ENCODE measurements at places on chromosomes 3 and 15.

GRCh38 chr3:48535578-48535977 is 21.0 kb downstream of the PFKFB4 start:
- DNase-seq, result no peak

DNA sequence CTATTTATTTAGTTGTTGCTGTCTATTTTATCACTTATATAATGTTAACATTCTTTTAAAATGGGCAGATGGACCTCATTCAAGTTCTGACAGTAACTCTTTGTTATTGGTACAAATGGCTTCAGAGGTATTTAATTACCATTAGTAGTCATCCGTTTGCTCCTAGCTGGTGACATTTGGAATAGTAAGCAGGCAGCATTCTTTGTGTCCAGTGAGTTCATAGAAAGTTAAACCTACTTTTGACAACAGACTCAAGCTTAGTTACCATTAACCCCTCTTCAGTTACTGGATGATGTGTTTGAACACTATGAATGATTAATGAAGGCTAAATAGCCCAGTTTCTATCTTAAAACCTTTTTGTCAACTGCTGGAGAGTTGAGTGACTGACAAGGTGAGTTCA is 500.7 kb upstream of the ATP11B start:
- no peak for DNase-seq

DNA sequence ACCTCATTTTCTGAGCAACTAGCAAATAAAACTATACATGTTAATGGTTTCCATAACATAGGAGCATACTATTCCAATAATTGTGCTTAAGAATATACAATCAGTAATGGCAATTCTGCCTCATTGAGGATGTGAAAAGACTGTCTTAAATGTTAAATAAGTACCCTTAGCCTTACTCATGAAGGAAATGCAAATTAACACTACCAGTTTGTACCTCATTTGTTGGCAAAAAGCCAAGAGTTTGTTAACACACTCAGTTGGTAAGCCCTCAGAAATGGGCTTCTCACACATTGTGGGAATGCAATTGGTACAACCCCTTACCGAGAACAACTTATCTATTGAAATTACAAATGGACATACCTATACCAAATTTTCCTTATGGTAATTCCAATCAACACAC is 9.2 kb upstream of the STT3B start:
- DNase-seq, result no peak

GRCh38 chr3:45712434-45713110 is 23.4 kb downstream of the SACM1L start:
- no peak for DNase-seq

DNA sequence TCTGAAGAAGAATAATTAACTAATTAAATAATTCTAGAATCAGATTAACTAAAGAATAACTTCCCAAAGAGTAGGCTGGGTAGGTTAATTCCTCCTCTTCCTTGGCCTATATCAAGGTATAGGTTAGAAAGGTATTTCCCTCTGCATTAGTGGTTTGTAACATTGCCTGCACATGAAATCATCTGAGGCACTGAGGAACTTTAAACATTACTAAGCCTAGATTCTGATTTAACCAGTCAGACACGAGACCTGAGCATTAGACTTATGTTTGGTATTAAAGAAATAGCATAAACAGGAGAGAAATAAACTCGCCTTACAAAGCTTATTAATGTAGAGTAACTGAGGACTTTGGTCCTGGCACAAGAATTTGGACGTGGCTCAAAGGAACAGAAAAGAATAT is 84.2 kb downstream of the FGF7 start:
- DNase-seq, result no peak

- DNase-seq, result no peak
Measured at GRCh38 chr3:27978440-27978839, 256.3 kb upstream of the EOMES start.

GRCh38 chr3:148074946-148075345 is 622.8 kb upstream of the AGTR1 start:
- no peak for DNase-seq

DNA sequence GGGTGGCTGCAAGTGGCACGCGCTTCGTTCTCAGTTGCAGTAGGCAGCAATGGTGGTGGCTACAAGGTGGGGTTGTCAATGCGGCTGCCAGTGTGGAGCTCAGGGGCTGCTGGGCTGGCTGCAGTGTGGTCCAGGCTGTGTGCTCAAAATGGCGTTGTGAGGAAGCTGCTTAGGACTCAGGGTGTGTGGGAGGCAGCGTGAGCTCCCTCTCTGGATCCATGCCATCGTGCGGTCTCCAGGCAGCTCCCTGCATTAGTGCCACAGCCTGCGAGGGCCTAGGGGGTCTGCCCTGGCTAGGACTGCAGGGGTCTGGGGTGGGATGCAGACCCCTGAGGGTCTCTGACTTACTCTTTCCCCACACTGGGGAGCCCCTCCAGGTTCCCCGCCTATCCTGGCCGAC is 397.2 kb downstream of the OCA2 start:
- DNase-seq, result no peak

DNA sequence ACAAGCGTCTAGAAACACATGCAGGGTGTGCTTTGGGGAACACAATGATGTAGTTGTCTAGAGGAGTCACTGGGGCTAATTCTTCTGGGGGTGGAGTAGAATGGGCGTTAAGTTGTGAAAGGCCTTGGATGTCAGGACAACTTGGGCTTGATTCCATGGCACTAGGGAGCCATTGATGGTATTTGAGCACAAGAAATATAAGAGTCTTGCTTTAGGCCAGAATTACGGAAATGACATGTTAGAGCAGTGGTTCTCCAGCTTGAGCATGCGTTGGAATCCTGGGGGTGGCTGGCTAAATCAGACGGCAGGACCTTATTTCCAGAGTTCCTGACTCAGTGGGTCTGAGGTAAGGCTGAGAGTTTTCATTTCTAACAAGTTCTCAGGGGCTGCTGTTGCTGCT is 29.2 kb upstream of the SMAD6 start:
- no peak for DNase-seq

- no peak for DNase-seq
Measured at GRCh38 chr3:99324636-99325203, 313.7 kb upstream of the COL8A1 start.

- DNase-seq, result no peak
Measured at GRCh38 chr15:80404057-80404760, at the start of gene ARNT2. TSS of gene ARNT2 (plus strand) at chr15:80404382. CDS start at chr15:80404516, 134 bp downstream.

GRCh38 chr3:108546247-108546646 is 35.9 kb upstream of the MYH15 start:
- DNase-seq, result no peak

DNA sequence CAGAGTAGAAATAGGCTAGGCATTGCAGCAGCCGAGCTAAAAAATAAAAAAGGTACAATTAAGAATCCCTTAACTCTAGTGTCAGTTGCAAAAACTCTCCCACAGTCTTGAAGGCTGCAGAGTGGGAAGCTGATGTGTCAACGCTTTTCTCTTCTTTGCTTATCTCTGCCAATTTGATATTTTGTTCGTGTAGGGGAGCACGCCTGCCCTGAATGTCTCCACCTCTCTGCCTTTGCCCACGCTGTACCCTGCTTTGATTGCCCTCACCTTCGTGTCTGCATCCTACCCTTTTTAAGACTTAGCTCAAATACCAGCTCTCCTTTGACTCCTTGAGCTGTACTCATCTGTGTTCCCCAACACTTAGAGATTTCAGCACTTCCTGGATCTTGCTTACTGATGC is 155.4 kb upstream of the CADPS start:
- no peak for DNase-seq

GRCh38 chr3:37704064-37704463 is 157.6 kb upstream of the CTDSPL start:
- DNase-seq, result no peak

GRCh38 chr15:73755481-73755880 is 2.3 kb upstream of the INSYN1 start:
- no peak for DNase-seq

- DNase-seq, result no peak
Measured at GRCh38 chr15:23648920-23649515, 1.4 kb upstream of the MAGEL2 start.

- peak; percentile 21 for DNase-seq
Measured at GRCh38 chr3:100254168-100254777, 6.5 kb upstream of the TBC1D23 start.

- DNase-seq, result no peak
Measured at GRCh38 chr3:61765157-61765876, 203.9 kb downstream of the PTPRG start.

DNA sequence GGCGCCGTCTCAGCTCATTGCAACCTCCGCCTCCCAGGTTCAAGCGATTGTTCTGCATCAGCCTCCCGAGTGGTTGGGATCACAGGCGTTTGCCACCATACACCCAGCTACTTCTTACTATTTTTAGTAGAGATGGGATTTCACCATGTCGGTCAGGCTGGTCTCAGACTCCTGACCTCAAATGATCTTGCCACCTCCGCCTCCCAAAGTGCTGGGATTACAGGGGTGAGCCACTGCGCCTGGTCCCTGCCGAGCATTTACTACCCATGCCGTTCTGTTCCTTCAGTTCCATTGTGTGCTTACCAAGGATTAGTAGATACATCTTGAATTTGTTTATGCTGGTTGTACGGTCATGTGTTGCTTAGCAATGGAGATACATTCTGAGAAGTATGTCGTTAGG is 10.3 kb downstream of the CHD2 start:
- DNase-seq, result no peak

- DNase-seq, result no peak
Measured at GRCh38 chr3:130606336-130606735, 89.4 kb downstream of the COL6A6 start.

DNA sequence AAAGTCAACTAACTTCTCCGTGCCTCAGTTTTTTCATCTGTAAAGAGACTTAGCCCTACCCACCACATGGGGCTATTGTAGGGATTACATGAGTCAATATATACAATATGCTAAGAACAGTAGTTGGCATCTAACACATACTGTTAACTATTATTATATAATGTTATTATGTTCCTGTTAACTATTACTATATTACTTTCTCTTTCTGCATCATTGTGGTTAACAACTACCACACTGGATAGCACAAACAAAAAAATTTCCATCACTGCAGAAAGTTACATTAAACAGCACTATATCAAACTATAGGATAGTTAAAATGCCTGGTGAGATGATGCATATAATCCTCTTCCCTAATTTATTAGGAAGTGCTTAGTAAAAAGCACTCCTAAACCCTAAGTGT is 23.7 kb downstream of the STAG1 start:
- DNase-seq, result no peak

GRCh38 chr3:67685499-67685898 is 31.1 kb upstream of the SUCLG2 start:
- DNase-seq, result peak; percentile 22

GRCh38 chr3:108099679-108100428 is 9.0 kb upstream of the CD47 start:
- no peak for DNase-seq

GRCh38 chr3:174342941-174343501 is 516.1 kb upstream of the NAALADL2 start:
- DNase-seq, result no peak

- no peak for DNase-seq
Measured at GRCh38 chr3:64379221-64379620, 154.0 kb upstream of the PRICKLE2 start.

DNA sequence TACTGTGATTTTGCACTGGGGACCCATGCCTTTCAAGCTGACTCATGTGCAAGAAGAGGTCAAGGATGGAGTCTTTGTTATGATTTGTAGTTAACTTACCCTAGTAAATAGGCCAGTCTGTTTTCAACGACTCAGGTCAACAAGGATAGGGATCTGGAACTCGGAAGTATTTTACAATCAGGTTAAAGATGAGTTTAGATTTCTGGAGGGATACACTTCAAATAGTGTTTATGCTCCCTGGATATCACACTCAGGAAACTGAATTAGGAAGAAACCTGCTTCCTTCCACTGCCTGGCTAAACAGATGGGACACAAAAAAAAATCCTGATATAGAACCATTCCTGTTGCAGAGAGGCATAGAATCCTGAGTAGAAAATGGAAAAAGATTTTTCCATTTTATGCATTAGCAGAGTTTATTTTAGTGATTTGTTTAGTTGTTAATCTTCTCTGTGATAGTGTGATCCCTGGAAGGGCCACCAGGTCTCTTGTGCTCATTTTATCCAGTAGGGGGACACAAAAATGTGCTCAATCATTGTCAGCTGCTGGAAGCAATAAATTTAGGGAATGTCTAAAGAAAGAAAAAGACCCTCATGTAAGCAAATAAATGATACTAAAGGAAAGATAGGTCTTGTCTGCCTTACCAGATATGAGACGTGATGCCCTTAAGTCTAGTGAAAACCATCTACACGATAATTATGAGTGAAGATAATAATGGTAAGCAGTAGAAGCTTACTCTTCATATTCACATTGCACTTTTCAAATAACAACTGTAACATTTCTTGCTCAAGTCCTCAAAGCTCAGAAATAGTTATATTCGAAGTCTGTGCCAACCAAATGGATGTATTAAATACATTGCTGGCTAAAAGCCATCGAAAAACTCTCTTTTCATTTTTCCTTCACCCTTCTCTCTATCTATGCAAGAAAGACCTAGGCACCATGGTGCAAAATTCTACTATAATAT is 452.1 kb upstream of the KCNMB2 start:
- no peak for DNase-seq

GRCh38 chr3:12764171-12764776 is 5.2 kb upstream of the TMEM40 start:
- DNase-seq, result no peak

- DNase-seq, result no peak
Measured at GRCh38 chr15:80906159-80906766, 83.4 kb downstream of the MESD start.

DNA sequence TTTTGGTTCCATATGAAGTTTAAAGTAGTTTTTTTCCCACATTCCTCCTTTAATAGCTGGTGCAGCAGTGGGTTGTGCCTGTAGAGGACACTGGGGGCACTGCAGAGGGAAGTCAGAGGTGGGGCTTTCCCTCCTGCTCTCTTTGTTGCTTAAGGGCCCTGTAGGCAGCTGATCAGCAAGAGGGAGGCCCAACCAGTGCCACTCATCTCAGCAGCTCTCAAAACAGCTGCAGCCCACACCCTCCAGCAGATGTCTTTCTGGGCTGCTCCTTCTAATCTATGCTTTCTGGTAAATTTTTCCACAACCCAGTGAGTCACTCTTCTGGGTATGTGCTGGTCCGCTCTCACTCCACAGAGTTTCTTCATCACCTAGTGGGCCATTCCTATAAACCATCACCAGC is 263.8 kb downstream of the FEZF2 start:
- no peak for DNase-seq

- DNase-seq, result no peak
Measured at GRCh38 chr15:78509726-78510312, 2.4 kb downstream of the HYKK start.

DNA sequence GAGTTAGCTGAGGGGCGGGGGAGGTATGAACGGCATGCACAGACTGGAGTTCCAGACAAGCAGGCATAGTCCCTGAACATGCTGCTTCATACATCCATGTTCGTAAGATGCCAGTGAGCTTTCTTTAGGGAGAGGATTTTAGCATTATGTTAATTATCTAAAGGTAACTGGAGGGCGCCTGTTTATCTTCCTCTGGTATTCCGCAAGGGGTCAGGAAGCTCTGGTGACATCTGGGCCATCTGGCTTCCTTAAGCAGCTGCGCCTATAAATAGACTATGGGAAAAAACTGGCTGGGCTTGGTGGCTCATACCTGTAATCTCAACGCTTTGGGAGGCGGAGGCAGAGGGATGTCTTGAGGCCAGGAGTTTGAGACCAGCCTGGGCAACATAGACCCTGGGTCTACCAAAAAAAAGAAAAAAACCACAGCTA is 1.5 kb upstream of the FBXO22 start:
- DNase-seq, result no peak

- no peak for DNase-seq
Measured at GRCh38 chr3:121981473-121981872, 40.6 kb downstream of the ILDR1 start.

- no peak for DNase-seq
Measured at GRCh38 chr3:7282988-7283387, 422.1 kb downstream of the GRM7 start.

Data from CD4-positive, alpha-beta memory T cell (primary cell).